Astrocyte of the cerebellum (primary cell): ENCODE measurements at places on chromosomes 6 and 20.

DNA sequence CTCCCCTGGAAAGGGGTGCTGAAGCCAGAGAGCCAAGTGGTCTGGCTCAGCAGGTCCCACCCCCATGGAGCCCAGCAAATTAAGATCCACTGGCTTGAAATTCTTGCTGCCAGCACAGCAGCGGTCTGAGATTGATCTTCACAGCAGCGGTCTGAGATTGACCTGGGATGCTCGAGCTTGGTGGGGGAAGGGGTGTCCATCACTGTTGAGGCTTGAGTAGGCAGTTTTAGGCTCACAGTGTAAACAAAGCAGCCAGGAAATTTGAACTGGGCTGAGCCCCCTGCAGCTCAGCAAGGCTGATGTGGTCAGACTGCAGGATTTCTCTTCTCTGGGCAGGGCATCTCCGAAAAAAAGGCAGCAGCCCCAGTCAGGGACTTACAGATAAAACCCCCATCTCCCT is 41.3 kb upstream of the B3GAT2 start:
- DNase-seq = no peak

GRCh38 chr20:45496166-45496565 is 19.3 kb downstream of the SPINT3 start:
- no peak for DNase-seq

DNA sequence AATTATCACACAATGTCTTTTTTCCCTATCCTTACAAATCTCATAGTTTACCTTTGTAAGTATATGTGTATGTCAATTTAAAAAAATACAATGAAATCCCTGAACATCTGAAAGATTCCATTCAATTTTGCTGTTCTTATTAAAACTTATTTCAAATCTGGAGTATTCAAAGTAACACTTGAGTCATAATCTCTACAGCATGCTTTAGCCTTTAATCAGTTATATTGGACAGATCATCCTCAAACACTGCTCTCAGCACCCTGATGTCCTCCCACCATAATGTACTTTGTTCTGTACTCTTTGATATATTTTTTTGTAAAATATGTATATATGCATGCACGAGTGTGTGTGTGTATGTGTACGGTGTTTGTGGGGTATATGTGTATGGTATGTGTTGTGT is 83.0 kb upstream of the RPS6KA2 start:
- no peak for DNase-seq

DNA sequence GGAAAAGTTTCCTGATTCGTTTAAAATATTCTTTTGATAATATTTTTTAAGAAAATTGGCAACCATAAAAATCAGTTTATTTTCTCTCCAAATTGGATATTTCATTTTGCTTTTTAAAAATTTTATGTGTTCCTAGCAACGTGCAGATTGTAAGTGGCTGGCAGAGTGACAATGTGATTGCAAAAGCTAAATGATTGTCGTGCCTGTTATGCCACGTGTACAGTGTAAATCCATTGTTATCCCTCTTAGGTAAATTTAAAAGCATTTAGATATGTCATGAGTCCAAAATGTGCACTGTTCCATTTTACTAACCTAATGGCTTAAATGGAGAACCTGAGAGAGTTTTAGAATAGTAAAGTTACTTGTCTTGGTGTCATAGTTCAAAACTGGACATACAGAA is 94.4 kb upstream of the ADGRF4 start:
- no peak for DNase-seq

GRCh38 chr6:14328163-14328562 is 210.6 kb downstream of the CD83 start:
- no peak for DNase-seq

DNA sequence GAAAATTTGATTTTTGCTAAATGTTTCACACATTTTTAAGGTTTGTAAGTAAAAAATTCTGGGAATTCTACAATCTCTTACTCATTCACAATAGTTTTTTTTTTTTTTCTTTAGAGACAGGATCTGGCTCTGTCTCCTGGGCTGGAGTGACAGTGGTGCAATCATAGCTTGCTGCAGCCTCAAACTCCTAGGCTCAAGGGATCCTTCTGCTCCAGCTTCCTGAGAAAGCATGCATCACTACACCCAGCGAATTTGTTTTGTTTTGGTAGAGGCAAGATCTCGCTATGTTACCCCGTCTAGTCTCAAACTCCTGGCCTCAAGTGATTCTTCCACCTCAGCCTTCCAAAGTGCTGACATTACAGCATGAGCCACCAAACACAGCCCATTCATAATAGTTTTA is 232.8 kb downstream of the GJA1 start:
- DNase-seq = no peak

DNA sequence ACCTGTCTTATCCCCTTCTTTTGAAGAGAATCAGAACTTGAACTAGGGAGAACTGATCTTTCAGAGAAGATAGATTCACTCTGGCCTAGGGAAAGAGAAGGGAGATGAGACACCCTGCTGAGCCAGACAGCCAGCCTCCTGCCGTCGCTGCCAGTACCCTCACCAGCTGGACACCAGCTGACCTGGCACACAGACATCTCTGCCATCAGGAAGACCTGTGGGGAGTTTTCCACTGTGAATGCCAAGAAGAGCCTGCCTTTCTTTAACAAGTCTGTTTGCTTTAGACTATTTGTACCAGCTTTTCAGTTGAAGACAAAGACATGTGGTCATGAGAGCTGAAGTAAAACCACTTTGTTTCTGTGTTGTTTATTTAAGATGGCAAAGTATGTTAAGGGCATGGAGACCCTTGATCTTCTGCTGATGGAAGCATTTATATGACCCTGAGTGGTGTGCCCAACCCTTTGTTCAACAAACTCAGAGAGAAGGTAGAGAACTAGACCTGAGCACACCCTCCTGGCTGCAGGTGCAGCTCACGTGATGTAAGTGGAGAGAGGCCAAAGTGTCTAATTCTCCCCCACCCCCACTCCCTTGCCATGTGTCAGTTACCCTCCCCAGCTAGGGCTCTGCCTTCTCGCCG is 82.3 kb upstream of the SLC24A3 start:
- no peak for DNase-seq

GRCh38 chr6:116419069-116419786 is 41.9 kb upstream of the CALHM6 start:
- no peak for DNase-seq

GRCh38 chr6:22333802-22334201 is 37.0 kb upstream of the PRL start:
- no peak for DNase-seq

- peak; percentile 86 for DNase-seq
Observed at GRCh38 chr6:3297006-3297405, 38.3 kb downstream of the PSMG4 start.

DNA sequence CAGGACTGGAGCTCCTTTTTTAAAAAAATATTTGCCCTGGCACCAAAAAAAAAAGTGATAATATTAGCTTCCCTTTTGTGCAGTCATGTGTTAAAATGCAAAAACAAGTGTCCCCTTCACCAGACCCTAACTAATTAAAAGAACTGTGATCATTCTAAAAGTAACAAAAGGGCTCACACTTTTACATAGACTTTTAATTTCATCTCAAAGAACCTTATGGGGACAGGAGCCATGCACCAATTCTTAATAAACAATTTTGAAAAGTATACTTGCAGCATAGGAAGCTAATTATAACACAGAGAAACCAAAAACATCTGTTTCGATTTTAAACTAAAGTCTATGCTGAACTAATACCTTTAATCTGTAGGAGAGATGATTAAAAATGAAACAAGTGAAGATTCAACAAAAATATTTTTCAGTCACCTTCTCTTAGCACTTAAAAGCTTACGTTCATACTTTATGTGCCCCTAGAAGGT is 17.3 kb downstream of the STX7 start:
- DNase-seq = no peak

- DNase-seq = no peak
Observed at GRCh38 chr20:41161886-41162285, 24.5 kb downstream of the PLCG1 start.

DNA sequence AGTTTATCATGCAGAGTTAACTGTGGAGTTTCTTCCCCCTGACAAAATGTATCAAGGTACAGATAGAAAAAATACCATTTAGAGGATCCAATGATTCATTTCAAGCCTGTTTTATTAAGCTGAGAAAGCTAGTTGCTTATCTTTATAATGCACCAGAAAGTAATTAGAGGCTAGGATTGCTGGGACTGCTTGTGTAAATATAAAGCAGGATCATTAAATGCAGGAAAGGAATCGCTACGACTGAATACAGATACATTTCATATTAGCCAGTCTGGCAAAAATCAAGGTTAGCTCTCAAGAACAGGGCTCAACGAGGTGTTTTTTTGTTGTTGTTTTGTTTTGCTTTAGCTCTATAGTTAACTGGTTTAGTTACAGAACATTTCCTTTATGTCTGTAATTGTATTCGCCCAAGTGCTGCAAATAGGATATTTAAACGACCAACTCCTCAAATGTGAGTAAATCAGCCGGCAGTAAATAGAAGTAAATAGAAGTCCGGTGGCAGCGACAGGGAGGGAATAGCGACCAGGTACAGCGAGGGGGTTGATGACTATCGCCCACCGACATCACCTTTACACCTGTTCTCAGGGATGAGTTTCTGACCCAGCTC is 748 bp downstream of the UBE2J1 start:
- DNase-seq = no peak

GRCh38 chr20:50305636-50306477 is 115.2 kb downstream of the CEBPB start:
- DNase-seq = no peak

- DNase-seq = no peak
Observed at GRCh38 chr20:25469558-25469957, 62.1 kb downstream of the GINS1 start.

- no peak for DNase-seq
Observed at GRCh38 chr20:48698507-48699267, 129.1 kb downstream of the PREX1 start.

GRCh38 chr6:24910331-24910960 is 25.3 kb downstream of the RIPOR2 start:
- DNase-seq = no peak

DNA sequence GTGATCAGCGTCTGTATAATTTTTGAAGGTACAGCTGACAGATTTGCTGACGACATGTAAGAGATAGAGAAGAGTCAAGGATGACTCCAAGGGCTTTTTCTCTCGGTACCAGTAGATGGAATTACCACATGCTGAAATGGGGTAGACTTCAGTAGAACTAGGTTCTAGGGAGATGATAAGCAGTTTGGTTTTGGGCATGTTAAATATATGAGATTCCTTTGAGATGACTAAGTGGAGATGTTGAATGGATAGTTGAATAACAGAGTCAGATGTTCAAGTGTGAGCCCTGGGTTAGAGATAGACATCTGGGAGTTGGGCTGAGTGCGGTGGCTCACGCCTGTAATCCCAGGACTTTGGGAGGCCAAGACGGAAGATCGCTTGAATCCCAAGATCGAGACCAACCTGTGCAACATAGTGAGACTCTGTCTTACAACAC is 50.0 kb downstream of the PHF20 start:
- DNase-seq = peak; percentile 34

DNA sequence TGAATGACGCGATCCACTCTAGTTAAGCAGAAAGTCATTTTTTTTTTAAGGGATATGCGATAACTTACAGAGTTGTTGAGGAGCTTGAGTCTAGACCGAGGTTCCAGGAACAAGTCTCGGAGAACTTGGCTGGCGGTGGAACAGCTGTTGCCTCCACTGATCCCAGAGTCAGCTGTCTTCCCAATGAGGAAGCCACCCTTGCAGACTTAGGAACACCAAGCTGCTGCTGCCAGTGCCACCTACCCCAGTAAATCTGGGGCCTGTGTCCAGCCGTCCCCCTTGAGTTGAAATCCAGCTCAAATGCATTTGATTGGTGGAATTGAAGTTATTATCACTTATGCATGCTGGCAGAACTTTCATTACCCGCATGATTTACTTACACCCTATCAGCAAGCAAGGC is 6.7 kb downstream of the PFDN4 start:
- no peak for DNase-seq

GRCh38 chr20:47502271-47503239 is 868 bp downstream of the NCOA3 start:
- DNase-seq = peak; percentile 11

GRCh38 chr20:6468423-6469116 is 298.9 kb upstream of the BMP2 start:
- DNase-seq = no peak

GRCh38 chr6:41159415-41160082 is 3.4 kb downstream of the TREM2 start:
- DNase-seq = no peak

DNA sequence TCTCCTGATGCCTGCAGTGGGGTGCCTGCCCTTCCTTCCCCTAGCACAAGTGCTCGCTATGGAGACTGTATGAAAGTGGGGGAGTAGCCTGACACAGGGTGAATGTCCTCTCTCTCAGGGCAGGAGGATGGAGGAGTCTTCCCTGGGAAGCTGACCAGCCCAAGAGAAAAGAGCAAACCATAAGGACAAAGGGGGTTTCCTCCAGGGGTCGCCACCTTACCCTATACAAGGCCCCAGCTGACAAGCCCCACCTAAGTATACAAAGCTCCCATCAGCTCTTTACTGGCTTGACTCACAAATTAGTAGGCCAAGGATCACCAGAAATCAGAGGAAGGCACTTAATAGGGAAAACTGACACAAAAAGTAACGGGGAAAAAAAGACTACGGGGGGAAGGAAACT is 54.1 kb downstream of the PLAGL1 start:
- DNase-seq = no peak

- no peak for DNase-seq
Observed at GRCh38 chr20:39839399-39840119, 849.5 kb downstream of the MAFB start.

GRCh38 chr6:145148776-145149175 is 586.5 kb downstream of the EPM2A start:
- no peak for DNase-seq

DNA sequence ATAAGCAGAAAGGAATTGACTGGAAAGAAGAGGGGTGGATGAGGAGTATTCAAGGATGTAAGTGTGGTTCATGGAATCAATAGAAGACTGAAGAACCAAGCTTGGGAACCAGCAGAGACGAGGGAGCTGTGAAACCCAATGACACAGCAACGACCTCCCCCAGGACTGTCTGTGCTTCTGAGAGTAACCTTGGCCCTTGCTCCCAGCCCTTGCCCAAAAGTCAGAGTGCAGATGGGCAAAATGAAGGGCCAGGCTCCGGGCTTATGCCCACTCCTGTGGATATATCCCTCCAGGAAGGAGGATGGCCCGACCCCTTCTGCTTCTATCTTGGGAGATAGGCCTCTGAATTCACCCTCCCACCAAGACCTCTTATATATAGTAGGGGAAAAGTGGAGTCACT is 24.9 kb downstream of the FAM50B start:
- DNase-seq = no peak

- no peak for DNase-seq
Observed at GRCh38 chr6:99501762-99502161, 13.5 kb downstream of the USP45 start.
